ENCODE measurements at places on chromosomes 1 and 21.

DNA sequence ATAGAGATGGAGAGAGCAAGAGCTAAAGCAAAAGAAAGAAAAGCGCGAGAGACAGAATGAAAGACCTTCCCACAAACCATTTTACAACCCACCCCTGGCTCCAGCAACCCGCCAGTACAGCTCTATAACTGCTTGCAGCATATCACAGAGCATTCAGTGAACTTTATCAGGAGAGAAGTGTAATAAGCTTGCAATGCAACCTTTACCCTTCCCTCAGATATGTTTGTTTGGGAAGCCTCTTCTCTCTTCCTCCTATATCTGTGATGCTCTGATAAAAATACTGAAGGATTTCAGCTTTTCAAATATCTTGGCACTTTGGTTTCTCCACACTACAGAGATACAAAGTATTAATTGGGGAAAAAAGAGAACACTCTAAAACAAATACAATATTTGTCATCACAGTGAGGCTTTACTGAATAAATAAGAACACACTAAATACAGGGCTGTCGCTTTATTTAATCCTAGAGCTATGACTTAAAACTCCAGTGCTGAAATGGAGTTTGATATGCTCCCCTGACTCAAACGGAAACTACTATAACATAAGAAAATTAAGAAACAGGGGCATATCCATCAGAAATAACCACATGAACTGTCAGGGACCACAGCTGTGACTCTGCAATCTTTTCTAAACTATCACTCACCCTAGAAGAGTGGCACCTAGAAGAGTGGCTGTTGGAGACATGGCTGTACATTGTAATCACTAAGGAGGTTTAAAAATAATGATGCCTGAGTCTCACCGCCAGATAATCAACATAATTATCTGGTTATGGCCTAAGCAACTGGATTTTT is 6.7 kb downstream of the CRP start:
- no peak for DNase-seq

DNA sequence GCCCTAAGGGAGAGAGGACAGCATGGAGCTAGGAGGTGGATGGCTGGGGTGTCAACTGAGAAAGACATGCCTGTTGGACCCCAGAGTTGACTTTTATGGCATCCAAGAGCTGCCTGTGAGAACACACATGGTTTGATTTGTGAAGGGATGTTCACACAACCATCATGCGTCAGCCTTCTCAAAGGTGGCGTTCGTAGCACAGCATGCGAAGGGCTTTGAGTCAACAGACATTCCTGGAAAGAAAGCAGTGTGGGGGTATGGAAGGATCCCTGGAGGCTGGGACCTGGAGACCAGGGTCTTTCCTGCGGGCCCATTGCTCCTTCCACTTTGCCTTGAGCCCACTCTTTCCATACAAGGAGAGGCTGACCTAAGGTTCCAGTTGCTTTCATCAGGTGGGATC is 6.4 kb upstream of the WNT3A start:
- DNase-seq = no peak

GRCh38 chr1:27787895-27788294 is 14.9 kb downstream of the STX12 start:
- DNase-seq = no peak

DNA sequence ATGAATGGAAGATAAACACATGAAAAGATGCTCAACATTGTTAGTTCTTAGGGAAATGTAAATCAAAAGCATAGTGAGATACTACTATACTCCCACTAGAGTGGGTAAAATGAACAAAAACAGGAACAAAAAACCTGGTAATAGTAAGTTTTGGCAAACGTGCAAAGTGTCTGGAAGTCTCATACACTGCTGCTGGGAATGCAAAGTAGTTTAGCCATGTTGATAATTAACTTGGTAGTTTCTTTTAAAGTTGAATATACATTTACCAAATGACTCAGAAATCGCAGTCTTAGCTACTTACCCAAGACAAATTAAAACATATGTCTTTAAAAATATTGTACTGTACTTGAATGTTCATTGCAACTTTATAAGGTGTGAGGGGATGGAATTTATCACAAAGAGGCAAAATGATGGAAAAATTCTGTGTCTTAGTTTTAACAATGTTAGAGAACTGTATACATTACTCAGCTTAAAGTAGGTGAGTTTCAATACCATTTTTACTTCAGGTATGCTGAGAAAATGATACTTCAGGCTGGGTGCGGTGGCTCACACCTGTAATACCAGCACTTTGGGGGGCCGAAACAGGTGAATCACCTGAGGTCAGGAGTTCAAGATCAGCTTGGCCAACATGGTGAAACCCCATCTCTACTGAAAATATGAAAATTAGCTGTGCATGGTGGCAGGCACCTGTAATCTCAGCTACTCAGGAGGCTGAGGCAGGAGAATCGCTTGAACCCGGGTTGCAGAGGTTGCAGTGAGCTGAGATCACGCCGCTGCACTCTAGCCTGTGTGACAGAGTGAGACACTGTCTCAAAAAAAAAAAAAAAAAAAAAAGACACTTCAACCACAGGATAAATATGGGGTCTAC is 102.3 kb downstream of the PDE4B start:
- no peak for DNase-seq

DNA sequence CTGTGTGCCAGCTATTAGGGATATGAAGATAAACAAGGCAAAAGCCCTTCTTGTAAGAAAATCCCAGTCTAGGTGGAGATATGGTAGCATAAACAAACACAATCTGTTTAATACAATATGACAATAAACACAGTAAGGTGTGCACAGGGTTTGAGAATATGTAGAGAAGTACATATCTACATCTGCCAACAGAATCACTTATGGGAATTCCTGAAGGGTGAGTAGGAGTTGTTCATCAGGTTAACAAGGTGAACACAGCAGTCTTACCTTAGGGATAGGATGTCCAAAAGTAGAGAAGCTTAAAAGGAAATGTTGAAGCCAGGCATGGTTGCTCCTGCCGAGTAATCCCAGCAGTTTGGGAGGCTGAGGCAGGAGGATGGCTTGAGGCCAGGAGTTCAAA is 57.7 kb upstream of the LRRC7 start:
- no peak for DNase-seq
